ENCODE measurements at places on chromosomes 5 and 9. TPM values are rescaled to one million over a fixed set of nuclear protein-coding genes. Genes with fewer than 3 reads are reported as not detected.

Gene EFNA5
- total RNA-seq = 4.2 TPM

Gene SLC6A18
- not detected for total RNA-seq

Gene NFIB
- 16.4 TPM for total RNA-seq

Gene RNF44
- total RNA-seq = 2.1 TPM

Gene MEIKIN
- not detected for total RNA-seq

Gene SAPCD2
- total RNA-seq = 5.7 TPM

Measured in smooth muscle cell of the umbilical artery (primary cell).